ENCODE measurements at places on chromosomes 7 and 10.
A peak's percentile ranks its signal among the peaks of the same experiment; 100 is the strongest.

GRCh38 chr10:86813101-86813500 is 56.7 kb downstream of the BMPR1A start:
- H3K4me1 ChIP-seq = no peaks in the 10 kb centered on the region
- H3K36me3 ChIP-seq = no peaks in the 10 kb centered on the region
- H3K4me3 ChIP-seq = no peak overlapping the region

DNA sequence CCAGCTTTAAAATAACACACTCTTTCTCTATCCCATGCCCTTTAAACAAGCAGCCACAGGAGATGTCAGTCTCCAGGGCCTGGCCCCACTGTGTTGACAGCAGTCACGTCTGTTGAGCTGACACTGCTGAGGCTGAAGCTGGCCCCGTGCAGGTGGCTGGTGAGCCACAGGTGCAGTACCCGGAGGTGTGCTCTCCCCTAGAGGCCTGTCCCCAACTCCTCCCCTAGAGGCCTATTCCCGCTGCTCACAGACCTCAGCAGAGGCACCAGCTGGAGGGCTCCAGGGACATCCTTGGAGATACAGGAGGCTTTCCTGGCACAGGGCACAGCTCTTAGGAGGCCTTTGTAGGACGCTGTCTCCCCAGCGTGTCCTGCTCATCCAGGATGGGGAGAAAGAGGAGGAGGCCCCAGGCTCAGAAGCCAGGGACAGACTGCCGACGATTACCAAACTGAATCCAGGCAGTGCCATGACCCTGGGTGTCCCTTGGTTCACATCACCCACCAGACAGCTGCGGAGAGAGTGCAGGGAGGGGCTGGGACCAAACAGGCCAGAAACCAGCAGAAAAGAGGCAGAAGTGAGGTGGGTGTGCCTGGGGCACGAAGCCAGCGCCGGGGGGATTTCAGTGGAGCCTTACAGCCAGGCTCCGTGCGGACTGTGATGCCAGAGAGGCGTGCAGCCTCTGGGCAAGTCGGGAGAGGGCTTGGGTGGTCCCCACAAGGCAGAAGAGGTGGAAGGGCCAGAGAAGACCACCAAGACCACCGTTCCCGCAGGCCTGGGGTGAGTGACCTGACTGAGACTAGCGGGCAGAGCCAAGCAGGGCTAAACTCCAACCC is 18.5 kb upstream of the TTYH3 start:
- no peaks in the 10 kb centered on the region for H3K27me3 ChIP-seq
- no peaks in the 10 kb centered on the region for H3K36me3 ChIP-seq
- no peak for DNase-seq
- no peak overlapping the region for H3K4me3 ChIP-seq

GRCh38 chr7:70775570-70776156 is 356.3 kb upstream of the GALNT17 start:
- no peak overlapping the region for H3K4me3 ChIP-seq
- peaks cover 17% of the 10 kb centered on the region for H3K36me3 ChIP-seq
- DNase-seq = no peak

DNA sequence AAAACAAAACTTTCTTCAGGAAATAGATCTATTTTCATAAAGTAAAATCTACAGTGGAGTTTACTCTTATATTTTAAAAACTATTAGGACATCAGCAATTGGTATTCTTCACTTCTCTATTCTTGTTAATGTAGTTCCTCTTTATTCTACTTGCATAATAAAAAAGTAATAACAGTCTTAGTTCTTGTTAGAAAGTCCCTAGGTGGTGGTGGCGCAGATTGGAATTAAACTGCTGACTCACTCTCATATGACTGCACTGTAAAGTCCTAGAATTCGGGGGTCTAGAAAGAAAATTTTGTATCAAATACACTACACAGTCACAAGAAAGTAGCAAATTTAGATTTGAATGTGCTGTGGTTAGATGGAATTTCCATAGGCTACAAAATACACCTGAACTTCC is 44.6 kb upstream of the TES start:
- DNase-seq = no peak
- peak overlapping the region; percentile 24 for H3K27ac ChIP-seq
- no peaks in the 10 kb centered on the region for H3K27me3 ChIP-seq
- H3K4me3 ChIP-seq = no peak overlapping the region
- no peaks in the 10 kb centered on the region for H3K4me1 ChIP-seq
- H3K36me3 ChIP-seq = no peaks in the 10 kb centered on the region

DNA sequence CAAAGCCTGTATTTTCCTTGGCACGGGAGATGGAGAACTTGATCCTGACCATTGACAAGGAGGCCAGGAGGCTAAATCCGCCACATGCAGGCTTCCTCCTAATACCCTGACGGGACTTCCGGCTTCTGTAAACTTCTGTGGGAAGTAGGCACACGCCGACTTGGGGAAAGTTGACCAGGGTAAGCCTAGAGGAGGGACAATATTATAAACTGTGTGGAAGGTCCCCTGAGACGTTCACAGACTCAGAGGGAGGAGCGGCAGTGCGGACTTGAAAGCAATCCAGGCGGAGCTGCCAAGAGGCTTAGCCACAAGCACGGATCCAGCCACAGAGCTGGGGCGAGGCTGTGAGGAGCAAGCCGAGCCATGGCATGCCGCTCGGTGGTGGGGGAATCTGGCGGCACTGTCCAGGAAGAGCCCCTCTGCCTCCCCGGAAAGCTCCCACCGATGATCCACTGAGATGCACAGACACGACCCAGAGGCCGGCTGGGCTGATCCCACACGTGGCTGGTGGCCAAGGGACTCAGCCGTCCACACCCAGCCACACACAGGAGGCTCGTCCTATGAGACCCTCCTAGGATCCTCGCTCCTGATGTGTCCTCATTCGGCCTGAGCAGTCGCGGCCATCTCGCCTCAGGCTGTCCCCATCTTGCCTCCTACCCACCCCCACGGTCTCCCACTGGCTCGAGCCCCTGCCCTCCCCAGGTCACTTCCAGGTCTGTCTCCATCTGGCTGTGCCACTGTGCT is 40.0 kb upstream of the INSIG1 start:
- no peak overlapping the region for H3K4me3 ChIP-seq
- H3K27ac ChIP-seq = peak overlapping the region; percentile 22
- DNase-seq = peak; percentile 18
- H3K4me1 ChIP-seq = peaks cover 4% of the 10 kb centered on the region

- H3K4me1 ChIP-seq = no peaks in the 10 kb centered on the region
- H3K36me3 ChIP-seq = no peaks in the 10 kb centered on the region
- no peak overlapping the region for H3K27ac ChIP-seq
- H3K27me3 ChIP-seq = no peaks in the 10 kb centered on the region
Observed at GRCh38 chr7:76000566-76000965, 6.2 kb upstream of the TMEM120A start.

DNA sequence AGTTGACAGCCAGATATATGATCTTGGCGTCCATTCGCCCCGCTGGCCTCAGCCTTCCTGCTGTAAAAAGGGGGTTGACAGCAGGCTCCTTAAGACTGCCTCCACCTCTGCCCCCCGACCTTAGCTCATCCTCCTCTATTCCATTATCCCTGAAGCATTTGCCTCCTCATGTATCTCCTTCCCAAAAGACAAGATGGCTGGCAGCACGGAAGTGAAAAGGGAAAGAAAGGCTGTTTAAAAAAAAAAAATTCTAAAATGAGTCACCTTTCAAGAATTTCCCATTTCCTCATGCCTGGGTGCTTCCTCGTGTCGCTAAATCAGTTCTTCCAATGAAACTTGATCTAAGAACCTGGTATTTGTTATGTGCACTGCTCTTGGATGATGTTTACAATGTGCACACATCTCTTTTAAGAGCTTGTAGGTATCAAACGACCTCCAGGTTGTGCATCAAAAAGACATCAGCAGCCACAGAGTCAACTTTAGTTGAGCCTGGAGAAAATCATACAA is 1.7 kb downstream of the SCRN1 start:
- DNase-seq = no peak
- peaks cover 12% of the 10 kb centered on the region for H3K27me3 ChIP-seq
- peaks cover 7% of the 10 kb centered on the region for H3K4me1 ChIP-seq
- no peaks in the 10 kb centered on the region for H3K36me3 ChIP-seq
- H3K27ac ChIP-seq = peak overlapping the region; percentile 88

DNA sequence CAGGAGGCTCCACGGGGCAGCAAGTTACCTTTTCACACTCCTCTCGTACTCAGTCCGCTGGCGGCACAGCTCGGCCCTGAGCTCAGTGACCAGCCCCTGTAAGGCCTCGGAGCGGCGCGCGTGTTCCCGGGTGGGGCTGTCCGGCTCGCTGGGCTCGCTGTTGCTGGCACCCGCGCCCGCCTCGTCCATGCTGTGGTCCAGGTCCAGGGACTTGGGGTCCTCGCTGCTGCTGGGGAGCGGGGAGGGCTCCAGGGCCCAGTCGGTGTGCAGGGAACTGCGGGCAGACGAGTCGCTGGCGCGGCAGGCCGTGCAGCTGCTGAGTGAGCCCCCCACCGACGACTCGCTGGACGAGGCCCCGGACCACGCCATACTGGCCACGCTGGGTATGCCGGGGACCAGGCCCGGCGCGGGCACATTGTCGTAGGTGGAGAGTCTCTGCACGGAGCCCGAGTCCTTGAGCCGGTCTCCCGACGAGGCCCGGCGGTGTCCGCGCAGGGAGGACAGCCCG is 143.8 kb downstream of the MAPK8 start:
- no peaks in the 10 kb centered on the region for H3K36me3 ChIP-seq
- no peak overlapping the region for H3K4me3 ChIP-seq
- H3K4me1 ChIP-seq = no peaks in the 10 kb centered on the region
- no peak overlapping the region for H3K27ac ChIP-seq
- no peak for DNase-seq
- H3K27me3 ChIP-seq = no peaks in the 10 kb centered on the region

- peaks cover 51% of the 10 kb centered on the region for H3K27me3 ChIP-seq
- no peaks in the 10 kb centered on the region for H3K36me3 ChIP-seq
- H3K4me3 ChIP-seq = no peak overlapping the region
- no peak overlapping the region for H3K27ac ChIP-seq
- no peak for DNase-seq
- H3K4me1 ChIP-seq = peaks cover 16% of the 10 kb centered on the region
Observed at GRCh38 chr7:128919241-128919640, 8.7 kb upstream of the KCP start.

DNA sequence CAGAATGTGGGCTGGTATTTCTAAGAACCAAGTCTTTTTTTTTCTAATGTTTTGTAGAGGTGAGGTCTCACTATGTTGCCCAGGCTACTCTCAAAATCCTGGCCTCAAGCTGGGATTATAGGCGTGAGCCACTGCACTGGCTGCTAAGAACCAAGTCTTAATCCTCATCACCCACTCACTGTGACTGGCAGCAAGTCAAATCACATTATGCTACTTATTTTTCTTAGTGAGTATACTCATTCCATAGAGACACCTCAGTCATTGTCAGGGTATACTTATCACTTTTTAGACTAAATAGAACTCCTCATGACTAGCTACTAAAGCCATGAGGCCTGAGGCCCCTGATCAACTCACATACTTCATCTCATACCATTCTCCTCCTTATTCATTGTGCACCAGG is 116.1 kb downstream of the STRA8 start:
- H3K4me3 ChIP-seq = no peak overlapping the region
- H3K36me3 ChIP-seq = no peaks in the 10 kb centered on the region
- DNase-seq = no peak
- no peaks in the 10 kb centered on the region for H3K4me1 ChIP-seq

Measured in transverse colon (tissue), 4 donors.